ENCODE measurements at places on chromosomes 1 and 21.

DNA sequence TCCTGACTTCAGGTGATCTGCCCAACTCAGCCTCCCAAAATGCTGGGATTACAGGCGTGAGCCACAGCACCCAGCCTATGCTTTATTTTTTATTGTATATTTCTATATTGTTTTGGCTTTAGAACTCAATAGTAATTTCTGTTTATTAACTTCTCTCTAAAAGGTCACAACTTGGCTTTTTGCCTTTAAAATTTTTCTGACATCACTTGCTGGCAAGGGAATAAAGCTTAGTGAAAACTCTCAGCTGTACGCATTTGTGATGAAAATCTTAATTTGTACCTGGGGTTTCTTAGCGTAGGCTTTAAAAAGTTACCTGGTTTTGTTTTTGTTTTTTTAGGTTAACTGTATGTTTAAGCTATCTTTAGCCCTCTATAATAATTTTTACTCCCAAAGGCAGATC lies 36.2 kb downstream of the B3GALNT2 start:
- no peak for ATAC-seq

DNA sequence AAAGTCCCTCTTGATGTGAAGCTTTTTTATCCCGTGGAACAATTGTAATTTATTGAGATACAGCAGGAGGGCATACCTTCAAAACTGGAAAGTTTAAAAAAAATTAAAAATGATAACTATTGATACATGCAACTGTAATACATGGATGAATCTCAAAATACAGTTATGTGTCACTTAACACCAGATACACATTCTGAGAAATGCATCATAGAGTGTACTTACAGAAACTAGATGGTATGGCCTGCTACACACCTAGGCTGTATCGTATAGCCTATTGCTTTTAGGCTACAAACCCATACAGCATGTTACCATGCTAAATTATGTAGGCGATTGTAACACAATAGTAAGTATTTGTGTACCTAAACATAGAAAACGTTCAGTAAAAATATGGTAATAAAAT lies 7.1 kb upstream of the AKNAD1 start:
- no peak for ATAC-seq

GRCh38 chr21:38272215-38272614 lies 15.4 kb downstream of the KCNJ15 start:
- ATAC-seq: peak; percentile 46

DNA sequence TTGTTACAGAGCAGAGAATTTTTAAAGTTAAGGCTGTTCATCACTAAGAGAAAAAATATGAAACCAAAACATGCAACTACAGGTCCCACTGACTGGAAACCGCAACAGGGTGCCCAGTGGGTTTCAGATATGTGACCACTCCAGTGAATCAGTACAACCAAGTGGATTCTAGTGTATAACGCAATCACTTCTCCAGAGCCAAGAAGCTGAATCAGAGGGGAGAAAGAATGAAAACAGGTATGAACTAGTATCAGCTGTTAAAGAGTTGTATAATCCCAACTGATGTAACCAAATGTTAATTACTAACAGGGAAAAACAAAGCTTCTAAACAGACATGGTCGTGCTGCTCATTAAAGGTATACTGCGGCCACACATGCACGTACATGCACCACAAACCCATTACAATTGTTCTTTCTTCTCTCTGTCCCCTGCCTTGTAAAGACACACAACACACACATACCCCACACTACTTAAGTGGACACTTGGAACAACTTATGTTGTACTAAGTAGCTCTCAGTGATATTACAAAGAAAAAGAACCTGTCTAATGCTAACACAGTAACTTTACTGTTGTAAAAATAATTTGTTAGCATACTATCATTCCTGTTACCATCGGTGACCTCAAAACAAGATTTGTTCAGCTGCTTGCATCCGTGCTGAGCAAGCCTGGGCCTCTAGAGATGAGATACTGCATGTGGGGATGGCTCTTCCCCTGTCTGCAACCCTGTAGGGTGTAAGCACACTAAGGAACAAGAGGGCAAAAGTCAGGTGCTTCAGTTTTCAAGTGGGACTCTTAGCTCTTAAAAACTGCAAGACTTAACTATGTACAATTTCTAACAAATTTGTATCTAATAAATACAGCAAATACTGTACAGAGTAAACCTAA lies 74.2 kb downstream of the PTPN14 start:
- ATAC-seq: peak; percentile 94

- no peak for ATAC-seq
These were observed 413.1 kb downstream of the PTPRU start for GRCh38 chr1:29649189-29650040.

DNA sequence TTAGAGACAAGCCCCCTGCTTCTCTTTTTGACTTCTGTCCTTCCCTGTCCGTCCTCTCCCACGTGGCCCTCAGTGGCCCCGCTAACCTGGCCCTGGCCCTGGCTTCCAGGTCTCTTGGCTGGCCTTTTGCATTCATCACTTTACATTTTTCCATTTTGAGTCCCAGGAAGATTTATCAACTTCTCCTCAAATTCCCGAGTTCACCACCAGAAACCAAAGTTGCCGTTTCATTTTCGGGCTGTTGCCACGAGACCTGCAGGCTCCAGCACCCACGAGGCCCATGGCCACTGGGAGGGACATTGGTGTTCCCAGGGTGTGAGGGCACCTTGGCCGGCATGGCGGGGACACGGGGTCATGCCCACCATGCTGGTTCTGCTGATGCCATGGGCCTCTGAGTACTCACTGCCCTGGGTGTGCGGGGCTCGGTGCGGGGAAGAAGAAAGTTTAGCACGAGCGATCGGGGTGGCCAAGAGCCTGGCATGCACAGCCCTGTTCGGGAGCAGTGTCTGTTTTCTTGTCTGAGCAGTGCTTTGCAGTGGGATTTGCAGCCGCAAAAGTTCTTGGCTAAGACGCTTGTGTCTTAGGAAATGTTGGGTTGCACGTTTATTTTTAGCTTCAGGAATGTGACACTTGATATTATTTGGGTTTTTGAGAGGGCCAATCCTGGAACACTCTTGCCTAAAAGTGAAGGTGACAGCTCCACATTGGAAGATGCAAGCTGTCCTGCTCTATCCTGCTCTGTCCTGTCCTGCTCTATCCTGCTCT lies 40.4 kb upstream of the ADARB1 start:
- no peak for ATAC-seq

GRCh38 chr1:162283657-162284056 lies 93.0 kb downstream of the SPATA46 start:
- ATAC-seq: no peak

GRCh38 chr1:7570311-7570710 lies 200.8 kb upstream of the VAMP3 start:
- peak; percentile 57 for ATAC-seq

- ATAC-seq: no peak
These were observed 5.2 kb upstream of the EXTL1 start for GRCh38 chr1:26016258-26016952.

DNA sequence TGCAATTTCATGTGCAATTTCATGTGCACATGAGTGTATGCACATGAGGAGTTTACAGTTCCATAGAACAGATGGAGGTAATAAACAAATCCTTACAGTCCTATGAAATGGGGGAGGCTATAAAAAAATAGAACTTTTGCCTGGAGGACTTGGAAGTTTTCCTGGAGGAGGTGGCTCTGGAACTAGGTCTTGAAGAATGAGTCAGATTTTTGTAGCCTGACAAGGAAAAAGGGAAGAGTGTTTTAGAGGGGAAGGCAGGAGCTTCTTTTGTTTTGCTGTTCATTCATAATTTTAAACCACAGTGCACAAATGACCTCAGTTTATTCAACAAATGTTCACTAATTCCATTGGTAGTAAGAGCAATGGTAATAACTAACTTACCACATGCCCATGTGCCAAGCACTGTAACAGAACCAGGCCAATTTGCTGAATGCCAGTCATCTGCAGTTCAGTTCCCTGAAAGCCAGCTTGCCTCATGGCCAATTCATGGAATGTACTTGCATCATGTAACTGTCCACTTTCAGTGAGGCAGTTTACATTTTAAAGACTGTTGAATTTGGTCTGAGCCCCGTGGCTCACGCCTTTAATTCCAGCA lies 2.7 kb downstream of the DIO1 start:
- no peak for ATAC-seq

- no peak for ATAC-seq
These were observed 220.5 kb upstream of the B3GALT2 start for GRCh38 chr1:193406901-193407300.

GRCh38 chr1:183075861-183076260 lies 52.6 kb downstream of the LAMC1 start:
- no peak for ATAC-seq

DNA sequence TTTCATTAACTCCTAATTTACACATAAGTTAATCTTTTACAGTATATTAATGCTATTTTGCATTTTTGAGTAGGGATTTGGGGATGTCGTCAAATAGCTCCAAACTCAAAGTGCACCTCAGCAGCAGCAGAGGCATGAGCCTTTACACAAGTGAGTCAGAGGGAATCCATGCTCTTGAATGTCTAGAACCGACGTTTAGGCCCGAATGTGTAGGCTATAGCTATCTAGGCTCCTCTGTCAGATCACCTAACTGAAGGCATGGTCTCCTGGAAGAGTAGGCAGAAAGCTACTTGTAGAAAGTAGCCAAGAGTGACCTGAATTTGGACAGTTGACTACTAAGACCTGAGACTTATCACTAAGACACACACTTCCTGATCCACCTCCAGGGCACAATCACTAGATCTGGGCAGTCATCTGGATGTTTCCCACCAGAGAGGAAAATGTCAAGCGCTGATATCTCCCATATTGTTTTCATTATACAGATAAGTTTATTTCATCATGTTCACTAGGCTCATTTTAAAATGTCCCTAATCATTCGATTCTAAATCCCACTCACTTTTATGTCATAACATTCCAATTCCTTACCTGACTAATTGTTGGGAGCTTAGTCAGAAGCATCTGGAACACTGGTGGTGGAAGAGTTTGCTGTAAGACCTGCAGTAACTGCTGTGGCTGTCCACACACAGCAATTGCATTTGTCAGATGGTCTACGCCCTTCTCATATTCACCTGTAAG lies 15.3 kb downstream of the TOMM20 start:
- ATAC-seq: no peak

DNA sequence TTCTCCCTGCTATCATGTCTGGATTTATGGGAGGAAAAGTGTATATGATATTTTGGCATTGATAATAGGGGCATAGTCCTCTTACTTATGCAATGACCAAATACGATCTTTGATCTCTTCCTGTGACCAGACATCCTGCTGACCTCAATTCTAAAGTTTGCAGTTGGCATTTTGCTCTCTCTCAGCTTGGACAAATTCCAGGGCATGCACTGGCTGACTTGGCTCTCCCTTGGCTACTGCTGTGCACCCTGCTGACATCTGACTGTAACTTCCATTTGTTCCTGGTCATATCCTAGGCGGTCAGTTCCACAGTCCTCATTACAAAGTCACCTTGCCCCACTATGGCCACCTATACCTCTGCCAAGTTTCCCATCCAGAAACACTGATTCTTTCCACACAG lies 380.7 kb upstream of the NR5A2 start:
- no peak for ATAC-seq

DNA sequence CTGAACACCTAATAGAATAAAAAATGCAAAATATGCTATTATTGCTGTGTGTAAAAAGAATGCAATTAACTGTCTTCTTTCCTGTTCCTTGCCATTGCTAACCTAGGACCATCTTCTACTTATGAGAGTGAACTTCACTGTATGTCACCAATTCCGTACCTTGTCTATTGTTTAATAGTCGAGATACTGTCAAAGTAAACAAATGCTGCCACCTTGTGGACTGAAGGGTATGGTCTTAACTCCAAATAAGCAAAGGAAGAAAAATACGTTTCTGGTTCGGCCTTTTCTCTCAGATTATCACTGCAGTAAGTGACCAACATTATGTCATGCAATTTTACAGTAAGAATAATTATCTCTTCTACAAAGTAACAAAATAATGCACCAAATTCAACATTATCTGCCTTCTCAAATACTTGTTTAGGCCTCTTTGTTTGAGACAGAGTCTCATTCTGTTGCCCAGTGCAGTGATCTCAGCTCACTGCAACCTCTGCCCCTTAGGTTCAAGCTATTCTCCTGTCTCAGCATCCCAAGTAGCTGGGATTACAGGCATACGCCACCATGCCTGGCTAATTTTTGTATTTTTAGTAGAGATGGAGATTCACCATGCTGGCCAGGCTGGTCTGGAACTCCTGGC lies 133.4 kb downstream of the COP1 start:
- peak; percentile 61 for ATAC-seq

GRCh38 chr1:185062710-185063370 lies 17.5 kb downstream of the RNF2 start:
- ATAC-seq: no peak

GRCh38 chr1:116949213-116949985 lies 39.7 kb downstream of the PTGFRN start:
- ATAC-seq: no peak

DNA sequence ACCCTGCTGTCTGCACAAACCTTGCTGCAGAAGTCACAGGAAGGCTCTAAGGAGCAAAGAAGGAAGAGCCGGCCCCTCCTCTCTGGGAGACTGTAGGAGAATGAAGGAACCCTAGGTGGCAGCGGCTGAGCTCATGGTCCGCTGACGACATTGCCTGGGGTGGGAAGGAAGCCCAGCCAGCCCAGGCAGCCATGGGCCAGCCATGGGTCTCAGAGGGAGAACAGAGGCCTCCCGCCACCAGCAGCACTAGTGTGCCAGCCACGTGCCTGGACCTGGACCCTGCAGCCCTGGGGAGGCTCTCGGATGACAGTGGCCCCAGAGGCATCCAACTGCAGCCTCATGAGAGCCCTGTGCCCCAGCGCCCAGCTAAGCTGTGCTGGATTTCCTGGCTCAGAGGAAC lies 49.2 kb upstream of the POFUT2 start:
- no peak for ATAC-seq

GRCh38 chr1:223820515-223820858 lies 25.3 kb downstream of the TP53BP2 start:
- no peak for ATAC-seq
